ENCODE measurements at places on chromosomes 4 and X. TPM values are rescaled to one million over a fixed set of nuclear protein-coding genes. Genes with fewer than 3 reads are reported as not detected.

Gene TMEM31
- total RNA-seq, result not detected

Gene CDKL5
- total RNA-seq, result 6.8 TPM

Gene ZNF157
- 1.4 TPM for total RNA-seq

Gene CYBB
- not detected for total RNA-seq

GRCh38 chr4:158008551-158009218 is 164.1 kb downstream of the GASK1B start:
- no peak for DNase-seq

DNA sequence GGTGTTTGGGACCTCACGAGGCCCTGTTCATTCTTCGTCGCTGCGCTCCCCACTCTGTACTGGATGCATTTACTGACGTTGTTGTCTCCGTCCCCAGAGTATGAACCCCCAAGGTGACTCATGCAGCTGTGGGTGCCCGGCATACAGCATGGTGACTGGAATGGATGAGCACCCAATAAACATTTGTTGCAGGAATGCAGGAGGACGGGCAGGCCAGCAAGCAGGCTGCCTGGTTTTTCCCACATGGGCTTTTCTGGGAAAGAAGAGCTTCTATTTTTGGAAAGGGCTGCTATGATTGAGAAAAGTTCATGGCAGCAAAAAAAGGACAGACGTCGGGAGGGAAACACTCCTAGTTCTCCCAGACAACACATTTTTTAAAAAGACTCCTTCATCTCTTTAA is 893 bp upstream of the SOD3 start:
- no peak for DNase-seq

DNA sequence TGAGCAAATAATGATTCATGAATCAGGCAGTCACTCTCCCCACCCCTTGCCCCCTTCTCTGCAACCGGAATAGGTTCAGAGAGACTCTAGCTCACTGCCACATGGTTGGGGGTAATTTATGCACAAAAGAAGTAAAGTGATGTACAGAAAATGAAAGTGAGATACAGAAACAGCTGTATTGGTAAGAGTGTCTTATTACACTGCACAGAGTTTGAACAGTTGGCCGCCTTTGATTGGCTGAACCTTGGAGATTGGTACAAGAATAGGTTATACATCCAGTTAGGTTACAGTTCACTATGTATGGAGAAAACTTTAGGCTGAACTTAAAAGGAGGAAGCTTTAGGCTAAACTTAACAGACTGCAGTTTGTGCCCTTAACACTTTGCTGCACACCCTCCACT is 34.6 kb upstream of the DIAPH2 start:
- DNase-seq, result no peak

Gene TRIM60
- not detected for total RNA-seq

DNA sequence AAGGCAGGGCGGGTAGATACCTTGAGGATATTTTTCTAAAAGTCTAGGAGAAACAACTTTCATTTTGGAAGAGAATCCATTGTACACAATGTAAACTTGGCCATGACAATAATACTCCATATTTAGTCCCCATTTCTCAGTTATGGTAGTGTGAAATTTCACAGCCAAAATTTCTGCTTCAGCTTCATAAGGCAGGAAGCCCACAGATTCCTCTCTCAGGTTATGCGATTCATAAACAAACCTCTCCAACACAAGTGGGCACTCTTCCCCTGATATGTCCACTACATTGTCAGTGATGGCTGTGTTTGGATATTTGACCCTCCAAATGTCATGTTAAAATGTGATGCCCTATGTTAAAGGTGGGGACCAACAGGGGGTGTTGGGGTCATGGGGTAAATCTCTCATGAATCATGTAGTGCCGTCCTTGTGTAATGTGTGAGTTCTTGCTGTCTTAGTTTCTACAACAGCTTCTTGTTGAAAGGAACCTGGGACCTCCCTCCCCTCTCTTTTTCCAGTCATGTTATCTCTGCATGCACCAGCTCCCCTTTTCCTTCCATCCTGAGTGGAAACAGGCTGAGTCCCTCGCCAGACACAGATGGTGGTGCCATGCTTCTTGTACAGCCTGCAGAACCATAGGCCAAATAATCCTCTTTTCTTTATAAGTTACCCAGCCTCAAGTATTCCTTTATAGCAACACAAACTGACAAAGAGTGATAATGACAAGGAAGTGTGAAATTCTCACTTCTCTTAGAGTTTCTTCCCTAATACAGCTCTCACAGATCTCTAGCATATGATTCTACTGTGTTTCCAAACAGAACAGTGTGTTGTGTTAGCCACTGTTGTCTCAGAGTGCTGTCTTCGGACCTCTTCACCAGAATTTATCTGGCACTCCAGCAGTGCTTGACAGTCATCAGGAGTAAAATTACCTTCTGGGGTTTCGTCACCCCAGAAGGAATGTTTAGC is 598.4 kb upstream of the GNPDA2 start:
- no peak for DNase-seq

Gene ETNPPL
- total RNA-seq, result 0.19 TPM

DNA sequence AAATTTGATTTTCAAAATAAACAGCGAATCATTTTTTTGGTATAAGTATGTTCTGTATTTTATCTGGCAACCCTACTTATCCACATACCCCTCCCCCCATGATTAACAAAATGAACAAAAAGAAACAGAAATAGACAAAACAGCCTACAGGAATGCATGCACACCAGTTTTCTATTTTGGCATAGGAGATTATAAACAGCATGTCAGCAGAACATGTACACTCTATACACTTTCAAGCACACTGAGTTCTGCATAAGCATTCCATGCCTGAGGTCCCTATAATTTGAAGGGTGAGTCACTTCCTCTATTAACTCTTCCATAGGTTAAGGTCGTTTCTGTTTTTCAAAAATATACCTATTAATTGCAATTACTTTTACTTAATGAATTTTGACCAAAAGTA is 28.0 kb upstream of the ZNF280C start:
- no peak for DNase-seq

DNA sequence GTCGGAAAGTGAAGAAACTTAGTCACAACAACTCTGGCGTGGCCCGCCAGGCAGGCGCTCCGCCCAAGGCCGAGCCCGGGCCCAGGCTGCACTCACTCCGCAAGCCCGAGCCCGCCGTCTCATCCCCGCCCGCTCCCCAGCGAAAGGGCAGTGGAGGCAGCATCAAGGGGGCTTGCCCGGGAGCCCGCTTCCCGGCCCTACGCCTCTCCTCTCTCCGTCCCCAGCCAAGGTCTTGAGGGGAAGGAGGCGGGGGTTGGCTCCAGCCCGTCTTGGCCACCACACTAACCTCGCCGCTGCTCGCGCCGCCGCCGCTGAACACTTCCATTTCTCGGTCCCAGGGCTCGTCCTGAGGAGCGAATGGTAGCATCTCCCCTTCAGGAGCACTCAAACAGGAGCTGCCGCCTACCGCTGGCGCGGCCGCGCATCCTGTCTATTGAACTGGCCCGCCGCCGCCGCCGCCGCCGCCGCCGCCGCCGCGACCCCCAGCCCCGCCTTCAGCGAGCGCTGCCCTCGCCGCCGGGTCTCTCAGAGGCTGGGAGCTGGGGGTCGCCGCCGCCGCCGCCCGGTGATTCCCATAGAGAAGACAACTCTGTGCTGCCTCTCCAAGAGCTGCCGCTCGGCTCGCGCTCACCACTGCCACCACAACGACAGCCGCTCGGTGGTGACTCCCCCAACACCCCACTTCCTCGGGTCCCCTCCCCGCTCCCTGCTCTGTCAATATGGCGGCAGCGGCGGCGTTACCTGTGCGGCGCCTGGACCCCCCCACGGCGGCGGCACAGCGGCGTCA is at the start of gene RPS6KA6:
RPS6KA6 (minus strand) TSS at position 667 of the 787 bp plus-strand sequence; CDS start at position 367, 300 bp downstream.
- DNase-seq, result peak; percentile 69

DNA sequence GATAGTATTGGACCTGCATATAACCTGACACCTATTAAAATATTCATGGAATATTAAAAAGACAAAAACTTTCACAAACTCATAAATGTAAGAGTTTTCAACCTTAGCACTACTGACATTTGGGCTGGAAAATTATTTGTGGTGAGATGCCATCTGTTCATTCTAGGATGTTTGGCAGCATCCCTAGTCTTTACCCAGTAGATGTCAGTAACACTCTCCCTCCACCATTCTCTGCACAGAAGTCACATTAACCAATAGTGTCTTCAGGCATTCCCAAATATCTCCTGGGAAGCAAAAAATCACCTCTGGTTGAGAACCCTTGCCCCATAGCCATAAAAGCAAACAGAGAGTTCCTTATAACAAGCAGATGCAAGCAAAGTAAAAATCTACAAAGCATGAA is 41.4 kb upstream of the NDST4 start:
- DNase-seq, result peak; percentile 41

Data from neural progenitor cell (in vitro differentiated cells).